ENCODE measurements at places on chromosomes 2 and 18.

- no peak for DNase-seq
Observed at GRCh38 chr2:200863782-200864175, 679 bp downstream of the CLK1 start.

- no peak for DNase-seq
Observed at GRCh38 chr2:241639385-241639784, 1.9 kb downstream of the ATG4B start.

DNA sequence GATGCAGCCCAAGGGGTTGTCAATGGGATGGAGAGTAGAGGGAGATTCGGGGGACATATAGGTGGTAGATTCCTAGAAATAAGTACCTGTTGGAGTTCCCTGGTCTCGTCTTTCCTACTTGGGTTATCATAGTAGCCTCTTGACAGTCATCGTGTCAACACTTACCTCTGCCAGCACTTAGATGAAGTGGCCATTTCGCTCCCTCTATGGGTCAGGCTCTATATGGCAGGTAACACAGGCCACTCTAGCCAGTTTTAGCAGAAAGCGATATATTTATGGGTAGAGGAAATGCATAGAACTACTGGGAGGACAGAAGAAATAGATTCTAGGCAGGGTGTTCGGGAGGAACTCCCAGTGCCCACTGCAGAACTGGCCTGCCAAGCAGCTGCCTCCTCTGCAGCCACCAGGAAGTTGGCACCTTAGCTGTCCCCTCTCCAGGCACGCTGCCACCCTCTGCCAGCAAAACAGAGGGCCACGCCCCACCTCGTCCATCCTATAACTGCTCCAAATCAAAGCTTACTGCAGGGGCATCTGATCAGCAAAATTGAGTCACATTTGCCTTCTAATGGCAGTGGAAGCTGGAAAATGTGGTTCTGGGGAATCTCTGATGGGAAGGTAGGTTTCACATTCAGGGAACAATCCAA, 181.3 kb downstream of the INSIG2 start:
- DNase-seq, result no peak

- no peak for DNase-seq
Observed at GRCh38 chr2:232655392-232655791, 22.0 kb downstream of the EFHD1 start.

- no peak for DNase-seq
Observed at GRCh38 chr2:141498561-141498960, 632.3 kb downstream of the LRP1B start.

DNA sequence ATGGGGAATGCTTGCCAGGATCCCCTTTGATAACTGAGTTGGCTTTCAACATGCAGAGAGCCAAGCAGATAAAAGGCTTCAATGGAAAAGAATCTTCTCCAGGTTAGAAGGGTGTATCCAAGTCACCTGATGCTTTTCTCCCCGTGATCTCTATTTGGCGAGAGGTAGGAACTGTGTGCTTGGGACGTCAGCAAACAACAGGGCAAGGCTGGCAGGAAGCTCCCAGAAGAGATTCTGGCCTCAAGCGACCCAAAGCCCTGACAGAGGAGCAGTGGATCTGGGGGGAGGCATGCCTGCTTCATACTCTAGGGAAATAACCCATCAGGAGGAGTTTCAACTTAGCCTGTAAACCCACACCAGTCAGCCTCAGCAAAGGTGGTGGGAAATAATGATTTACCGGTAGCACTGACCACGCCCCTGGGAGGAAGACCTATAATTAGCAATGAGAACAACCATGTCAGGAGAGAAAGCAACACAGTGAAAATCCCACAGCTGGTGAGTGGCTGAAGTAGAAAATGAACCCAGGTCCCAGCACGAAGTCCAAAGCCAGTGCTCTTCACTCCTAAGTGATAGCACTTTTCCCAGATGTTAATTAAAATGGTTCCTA, 76.3 kb upstream of the SEC11C start:
- no peak for DNase-seq

DNA sequence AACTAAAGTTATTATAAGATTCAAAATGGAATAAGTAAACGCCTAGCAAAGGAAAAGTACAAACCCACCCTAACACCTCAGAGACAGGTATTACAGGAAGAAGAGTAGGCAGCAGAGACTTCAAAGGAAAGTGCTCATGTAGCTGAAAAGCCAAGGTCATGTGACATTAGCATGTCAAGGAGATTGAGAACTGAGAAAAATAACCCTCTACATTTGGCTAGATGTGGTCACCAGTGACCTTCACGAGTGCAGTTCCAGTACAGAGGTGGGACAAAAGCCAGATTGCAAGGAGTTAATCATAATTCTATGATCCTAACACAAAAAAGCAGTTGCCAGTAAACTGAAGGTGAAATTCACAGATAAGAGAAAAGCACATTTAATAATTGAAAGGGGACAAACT, 252.7 kb downstream of the ZEB2 start:
- no peak for DNase-seq

GRCh38 chr2:18520451-18521425, 39.7 kb downstream of the RDH14 start:
- peak; percentile 19 for DNase-seq

DNA sequence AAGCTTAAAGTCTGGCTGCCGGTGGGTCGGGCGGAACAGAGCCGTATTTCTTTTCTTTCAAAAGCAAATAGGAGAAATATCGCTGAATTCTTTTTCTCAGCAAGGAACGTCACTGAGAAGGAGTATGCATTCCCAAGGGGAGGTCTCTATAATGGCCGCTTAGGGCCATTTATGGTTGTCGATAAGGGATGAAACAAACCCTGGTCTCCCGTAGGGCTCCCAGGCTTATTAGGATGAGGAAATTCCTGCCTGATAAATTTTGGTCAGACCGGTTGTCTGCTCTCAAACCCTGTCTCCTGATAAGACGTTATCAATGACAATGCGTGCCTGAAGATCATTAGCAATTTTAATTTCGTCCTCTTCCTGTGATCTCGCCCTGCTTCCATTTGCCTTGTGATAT, 227.7 kb upstream of the ZEB2 start:
- no peak for DNase-seq

GRCh38 chr2:68009526-68009925, 53.3 kb downstream of the C1D start:
- no peak for DNase-seq

DNA sequence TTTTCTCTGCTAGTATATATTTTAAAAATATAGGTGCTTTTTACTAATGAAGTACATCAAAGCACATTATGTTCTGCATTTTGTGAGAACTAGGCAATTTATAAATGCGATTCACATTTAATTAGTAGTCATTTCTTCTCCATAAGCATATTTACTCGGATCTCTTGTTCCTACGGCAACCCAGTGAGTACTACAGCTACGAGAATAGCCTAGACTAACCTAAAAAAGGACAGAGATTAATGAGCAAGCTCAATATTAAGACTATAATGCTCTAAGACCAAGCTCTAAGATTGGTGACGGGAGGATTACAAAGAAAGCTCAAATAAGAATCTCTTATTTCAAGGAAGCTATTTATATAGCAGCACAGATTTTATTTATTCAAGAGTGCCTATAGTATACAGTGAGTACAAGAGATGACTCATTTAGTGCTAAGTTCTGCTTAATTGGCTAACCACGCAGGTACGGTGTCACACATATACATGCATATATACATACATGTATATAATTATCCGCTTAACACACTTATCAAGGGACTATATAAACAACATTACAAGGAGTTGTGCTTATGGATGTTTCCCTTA, 364.7 kb downstream of the GPD2 start:
- peak; percentile 4 for DNase-seq

GRCh38 chr2:121095257-121096080, 189.5 kb downstream of the TFCP2L1 start:
- DNase-seq, result peak; percentile 51

- DNase-seq, result no peak
Observed at GRCh38 chr2:152376385-152376784, 41.4 kb downstream of the FMNL2 start.

GRCh38 chr2:160308915-160309314, 108.8 kb upstream of the ITGB6 start:
- DNase-seq, result no peak

DNA sequence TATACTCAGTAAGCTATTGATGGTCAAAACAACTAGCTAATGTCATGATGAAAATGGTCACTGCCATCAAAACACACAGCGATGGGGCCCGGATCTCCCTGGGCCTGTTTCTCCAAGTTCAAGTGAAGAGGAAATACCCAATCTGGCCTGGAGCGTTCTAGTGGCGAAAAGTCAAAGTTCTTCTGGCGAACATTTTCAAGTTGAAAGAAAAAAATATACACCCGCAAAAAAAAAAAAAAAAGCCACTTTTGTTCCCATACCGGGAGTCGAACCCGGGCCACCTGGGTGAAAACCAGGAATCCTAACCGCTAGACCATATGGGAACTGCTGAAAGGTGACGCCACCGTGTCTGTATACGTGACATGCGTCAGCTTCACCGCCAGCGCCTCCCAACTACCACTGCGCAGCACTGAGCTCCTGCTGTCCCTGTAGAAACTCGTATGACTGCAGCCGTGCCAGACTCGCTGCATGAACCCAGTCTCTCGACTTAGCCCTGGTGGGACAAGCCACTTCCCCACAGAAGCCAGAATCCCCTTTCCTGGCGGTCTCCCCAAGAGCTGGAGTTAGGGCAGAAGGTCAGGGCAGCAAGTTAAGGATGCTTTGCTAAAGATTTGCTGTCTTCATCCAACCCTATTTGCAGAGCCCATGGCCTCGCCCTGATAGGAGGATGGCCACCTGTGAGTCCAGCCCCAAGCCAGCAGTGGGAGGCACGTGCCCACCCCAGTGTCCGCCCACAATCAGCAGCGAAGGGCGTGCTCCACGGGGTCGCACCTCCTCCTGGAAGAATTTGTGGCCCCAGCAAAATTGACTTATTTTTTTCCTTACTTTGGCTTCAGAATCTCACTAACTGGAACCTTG, 5.6 kb upstream of the IMP4 start:
- peak; percentile 72 for DNase-seq

- no peak for DNase-seq
Observed at GRCh38 chr2:36489281-36489680, 108.7 kb downstream of the FEZ2 start.

DNA sequence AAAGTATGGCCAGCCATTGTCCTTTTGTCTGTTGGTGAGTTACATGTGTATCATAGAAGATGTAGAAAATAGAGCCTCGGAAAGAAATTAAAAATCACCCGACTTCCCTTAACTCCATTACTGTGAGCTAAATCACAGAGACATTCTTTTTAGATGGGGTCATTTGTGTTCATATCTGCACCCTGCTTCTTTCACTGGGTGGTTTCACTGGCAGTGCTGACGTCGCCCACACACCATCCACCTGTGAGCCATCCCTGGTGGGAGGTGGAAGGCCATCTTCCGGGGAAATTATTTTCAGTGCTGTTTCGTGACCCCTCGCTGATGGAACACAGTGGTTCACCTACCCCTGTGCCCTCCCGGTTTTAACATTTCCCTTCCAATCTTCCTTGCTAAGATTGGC, 21.2 kb downstream of the SH3BP4 start:
- no peak for DNase-seq

GRCh38 chr18:47415881-47416280, 164.4 kb upstream of the SKOR2 start:
- no peak for DNase-seq

GRCh38 chr2:197088694-197089093, 162.2 kb upstream of the PGAP1 start:
- no peak for DNase-seq

DNA sequence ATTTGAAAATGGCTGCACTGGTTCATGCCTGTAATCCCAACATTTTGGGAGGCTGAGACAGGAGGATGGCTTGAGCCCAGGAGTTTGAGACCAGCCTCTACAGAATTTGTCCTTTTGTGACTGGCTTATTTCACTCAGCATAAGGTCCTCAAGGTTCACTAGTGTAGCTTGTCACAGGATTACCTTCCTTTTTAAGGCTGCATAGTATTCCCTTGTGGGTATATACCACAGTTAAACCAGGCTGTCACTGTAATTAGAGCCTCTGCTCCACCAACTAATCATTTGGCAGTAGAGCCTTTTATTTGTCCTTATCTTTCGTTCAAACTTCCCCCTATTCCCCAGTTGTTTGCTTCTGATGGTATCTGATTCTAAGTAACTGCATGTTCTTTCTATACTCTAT, 50.4 kb upstream of the SELENOI start:
- DNase-seq, result no peak

DNA sequence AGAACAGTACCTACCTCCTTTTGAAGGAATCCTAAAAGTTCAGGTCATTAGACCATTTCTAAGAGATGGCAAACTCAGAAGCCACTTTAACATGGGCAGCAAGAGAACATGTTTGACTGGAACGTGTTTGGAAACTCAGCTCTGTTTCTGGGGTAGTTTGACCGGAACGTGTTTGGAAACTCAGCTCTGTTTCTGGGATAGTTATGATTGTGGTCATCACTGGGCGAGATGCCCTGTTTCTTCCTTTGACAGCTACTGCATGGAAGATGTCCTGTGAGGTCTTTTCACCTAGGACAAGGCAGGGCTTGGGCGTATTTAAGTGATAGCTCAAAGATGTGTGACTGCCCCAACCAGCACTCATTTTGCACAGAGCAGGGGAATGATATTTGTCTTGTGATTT, 19.9 kb upstream of the SERPINB13 start:
- no peak for DNase-seq

GRCh38 chr2:237737196-237737865, 61.2 kb upstream of the RBM44 start:
- no peak for DNase-seq

- DNase-seq, result no peak
Observed at GRCh38 chr2:134681201-134681600, 37.6 kb downstream of the TMEM163 start.

- DNase-seq, result no peak
Observed at GRCh38 chr2:158112992-158113391, 11.3 kb downstream of the UPP2 start.

DNA sequence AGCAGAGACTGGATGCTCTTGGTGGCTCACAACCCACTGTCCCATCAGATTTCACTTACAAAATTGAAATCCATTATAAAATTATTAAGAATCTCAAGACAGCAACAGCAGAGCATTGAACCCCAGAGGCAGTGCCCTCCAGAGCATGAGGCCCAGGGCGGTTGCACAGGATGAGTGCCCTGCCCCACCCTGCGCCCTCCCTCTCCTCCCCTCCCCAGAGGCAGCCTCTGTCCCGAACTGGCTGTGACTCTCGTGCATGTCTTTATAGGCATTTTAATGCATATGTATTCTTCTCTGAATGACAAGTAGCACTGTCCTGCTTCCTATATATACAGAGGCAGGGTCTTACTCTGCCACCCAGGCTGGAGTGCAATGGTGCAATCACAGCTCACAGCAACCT, 10.4 kb downstream of the MFSD2B start:
- DNase-seq, result no peak

All from NCI-H1092 (cell line).